ENCODE measurements at places on chromosomes 12 and 14. TPM values are rescaled to one million over a fixed set of nuclear protein-coding genes. Genes with fewer than 3 reads are reported as not detected.
A peak's percentile ranks its signal among the peaks of the same experiment; 100 is the strongest.

DNA sequence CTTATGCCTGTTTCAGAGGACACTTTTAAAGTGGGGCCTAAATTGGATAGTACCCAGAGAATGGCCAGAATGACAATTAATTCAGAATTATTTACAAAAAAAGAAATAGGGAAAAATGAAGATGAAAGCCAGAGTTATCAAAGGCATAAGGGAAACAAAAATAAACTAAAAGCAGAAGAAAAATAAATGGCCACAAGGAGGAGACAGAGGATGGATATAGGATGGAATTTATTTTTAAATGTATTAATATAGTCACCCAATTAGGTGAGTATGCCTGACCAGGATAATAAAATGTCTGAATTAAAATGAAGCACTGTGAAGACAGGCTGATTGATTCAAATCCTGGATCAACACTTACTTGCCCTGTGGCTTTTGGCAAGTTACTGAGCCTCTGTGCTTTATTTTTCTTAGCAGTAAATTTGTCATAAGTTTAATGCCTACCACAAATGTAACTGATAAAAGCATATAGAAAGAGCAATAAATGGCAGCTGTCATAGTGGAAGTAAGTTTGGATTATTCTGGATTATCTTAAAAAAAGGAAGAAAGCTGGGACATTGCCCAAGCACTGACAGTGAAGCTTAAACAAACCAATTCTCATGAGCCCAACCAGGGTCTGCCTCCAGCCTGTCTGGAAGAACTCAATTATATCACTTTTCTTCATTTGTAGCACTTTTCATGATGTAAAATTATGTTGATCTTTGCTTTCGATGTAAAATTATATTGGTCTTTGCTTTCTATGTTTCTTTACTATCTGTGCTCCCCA lies 3.5 kb downstream of the CLEC9A start:
- no peak for DNase-seq

DNA sequence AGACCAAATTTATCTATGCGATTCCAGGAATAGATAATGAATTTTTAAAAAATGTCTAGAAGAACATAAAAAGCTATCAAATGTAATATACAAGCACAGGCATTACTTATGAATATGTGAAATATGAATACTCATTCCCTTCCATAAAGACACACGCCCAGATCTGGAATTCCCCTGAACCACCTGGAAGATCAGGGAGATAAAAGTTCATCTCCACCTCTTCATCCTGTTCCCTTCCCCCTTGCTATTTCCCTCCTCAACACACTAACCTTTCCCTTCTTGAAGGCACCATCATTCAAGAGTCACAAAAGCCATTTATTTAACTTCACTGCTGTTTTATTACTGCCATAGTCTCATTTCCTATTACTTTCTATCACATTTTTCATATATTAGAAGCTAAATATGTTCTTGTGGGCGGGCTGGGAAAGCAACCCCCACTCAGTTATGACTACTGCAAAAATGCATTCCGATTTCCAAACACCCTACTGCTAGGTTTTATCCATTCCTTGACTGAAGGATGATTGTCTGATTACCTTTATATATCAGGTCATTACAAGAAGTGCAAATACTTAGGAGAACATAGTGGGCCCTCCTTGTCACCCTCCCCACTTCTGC lies 16.1 kb downstream of the FGD6 start:
- no peak for DNase-seq

DNA sequence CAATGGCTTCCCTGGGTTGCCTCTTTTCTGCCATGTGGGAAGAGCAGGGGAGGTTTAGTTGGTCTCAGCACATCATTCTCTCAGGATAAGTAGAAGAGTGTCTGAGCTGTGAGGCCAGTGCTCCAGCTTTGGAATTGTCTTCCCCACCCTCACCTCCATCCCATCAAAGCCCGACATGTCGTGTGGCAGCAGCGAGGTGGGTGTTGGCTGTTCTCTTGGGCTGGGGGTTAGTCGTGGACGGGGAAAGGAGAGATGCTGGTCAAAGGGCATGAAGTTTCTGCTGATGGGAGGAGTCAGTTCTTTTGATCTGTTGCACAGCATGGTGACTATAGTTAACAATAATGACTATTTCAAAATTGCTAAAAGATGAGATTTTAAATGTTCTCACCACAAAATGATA lies 404.2 kb downstream of the TMEM121 start:
- DNase-seq = no peak

GRCh38 chr12:122935318-122935717 lies 30.9 kb downstream of the ABCB9 start:
- DNase-seq = no peak

- DNase-seq = no peak
Observed at GRCh38 chr12:124759841-124760503, 103.7 kb downstream of the SCARB1 start.

DNA sequence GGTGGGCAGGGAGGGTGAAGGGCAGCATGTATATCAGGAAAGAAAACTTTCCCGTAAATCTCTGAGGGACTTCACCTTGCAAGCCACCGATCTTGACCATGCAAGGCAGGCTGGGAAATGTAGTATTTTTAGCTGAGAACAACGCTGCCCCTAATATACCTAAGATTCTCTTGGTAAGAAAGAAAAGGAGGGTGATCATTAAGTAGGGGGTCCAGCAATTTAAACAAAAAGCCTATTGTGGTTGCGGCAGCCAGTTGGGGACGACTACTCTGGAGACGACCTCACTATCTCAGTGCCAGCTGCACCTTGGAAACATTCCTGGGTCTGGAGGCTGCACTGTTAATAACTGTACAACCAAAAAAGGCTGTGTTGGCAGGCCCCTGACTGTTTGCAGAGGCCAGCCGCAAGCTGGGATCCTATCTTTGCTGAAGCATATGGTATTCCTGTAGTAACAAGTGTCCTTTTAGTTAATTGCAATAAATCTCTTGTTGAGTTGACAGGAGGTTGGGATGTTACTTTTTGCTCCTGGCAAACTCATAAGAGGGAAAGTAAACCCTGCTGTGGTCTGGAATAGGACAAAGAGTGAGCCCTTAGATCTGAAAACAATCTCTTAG lies 6.4 kb downstream of the APOLD1 start:
- peak; percentile 35 for DNase-seq

Gene LRTM2
- not detected for total RNA-seq

GRCh38 chr14:91363776-91364523 lies 53.7 kb downstream of the CCDC88C start:
- DNase-seq = no peak

Gene PTPRQ
- total RNA-seq = 1.3 TPM

Measured in uterus (tissue), 4 donors.